Ureter (tissue), 1 donor: ENCODE measurements at places on chromosomes 16 and 17.

DNA sequence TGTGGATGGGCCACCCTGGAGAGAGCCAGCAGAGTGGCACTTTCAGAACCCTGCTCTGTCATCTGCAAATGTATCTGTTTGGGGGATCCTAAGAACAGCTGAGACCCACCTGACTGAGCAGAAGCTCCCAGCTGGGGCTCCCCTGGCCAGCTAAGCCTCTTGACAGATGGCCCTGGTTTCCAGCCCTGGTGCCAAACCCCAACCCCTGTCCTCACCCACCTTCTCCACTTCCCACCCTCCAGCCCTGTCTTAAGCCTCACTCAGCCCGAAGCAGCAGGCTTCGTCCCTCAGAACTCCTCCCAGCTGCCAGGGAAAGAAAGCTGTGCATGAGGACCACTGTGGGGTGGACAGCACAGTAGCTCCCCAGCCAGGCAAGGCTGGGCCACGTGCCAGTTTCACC lies 3.5 kb upstream of the KRT9 start:
- DNase-seq, result no peak

DNA sequence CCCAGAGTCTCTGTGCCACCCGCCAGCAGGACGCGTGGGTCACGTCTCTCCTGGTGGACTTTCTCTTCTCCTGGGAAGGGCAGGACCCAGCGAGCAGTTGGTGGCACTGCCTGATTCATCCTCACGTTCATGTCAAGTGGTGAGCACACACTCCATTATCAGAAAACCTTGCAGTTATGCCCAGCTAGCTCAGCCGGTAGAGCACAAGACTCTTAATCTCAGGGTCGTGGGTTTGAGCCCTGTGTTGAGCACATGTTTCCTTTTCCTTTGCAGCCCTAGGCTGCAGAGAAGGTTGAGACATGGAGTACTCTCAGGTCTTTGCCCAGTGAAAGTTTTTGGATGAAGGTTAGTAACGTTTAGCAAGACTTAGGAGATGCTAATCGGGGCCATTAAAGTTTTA lies 8.0 kb downstream of the OR1F1 start:
- DNase-seq, result no peak

DNA sequence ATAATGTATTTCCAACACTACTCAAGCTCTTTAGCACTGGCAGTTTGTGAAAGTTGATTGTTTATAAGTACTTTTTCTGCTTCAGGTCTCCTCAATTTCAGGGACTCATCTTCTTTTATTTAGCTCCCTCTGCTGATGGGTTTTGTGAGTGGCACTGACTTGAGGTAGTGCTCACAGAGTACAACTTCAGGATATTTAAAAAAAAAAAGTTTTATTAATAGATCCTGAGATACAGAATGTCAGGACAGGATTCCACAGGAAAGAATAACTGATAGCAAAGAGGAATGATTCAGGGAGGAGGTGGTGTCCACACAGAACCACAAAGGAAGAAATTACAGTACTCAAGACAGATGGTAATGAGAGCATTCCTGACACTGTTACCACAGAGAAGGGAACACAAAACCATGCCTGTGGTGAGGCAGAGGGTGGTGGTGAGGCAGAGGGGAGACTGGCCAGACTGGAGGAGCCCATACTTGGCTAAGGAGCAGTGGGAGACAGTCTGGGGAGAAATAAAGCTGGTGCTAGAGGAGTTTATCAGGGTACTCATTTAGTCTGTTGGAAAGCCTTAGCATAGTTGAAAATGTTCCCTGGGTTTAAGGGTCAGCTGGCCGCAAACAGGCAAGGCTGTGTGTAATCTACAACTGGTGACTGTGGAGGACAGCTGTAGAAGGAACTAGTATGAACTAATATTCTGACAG lies 63.7 kb downstream of the SPAG9 start:
- DNase-seq, result no peak

DNA sequence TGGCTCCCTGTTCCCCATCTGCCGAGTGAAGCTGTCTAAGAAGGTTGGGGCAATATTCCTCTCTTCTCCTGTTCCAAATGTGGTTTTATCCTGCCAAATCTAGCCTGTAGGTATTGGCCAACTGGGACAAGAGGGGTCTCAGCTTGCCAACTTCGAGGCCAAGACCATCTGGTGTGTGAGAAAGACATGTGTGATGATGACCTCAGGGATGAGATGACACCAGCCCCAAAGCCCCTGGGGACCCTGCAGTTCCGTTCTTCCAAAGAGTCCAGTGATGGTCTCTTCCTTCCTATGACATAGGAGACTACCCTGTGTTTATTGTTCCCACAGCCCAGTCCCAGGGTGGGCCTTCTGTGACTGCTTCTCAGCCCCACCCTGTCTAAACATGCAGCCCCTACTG lies 34.8 kb upstream of the ADAMTS18 start:
- no peak for DNase-seq
